Activated effector memory CD4-positive, alpha-beta T cell treated with anti-CD3 and anti-CD28 coated beads, Interleukin-2, amount 50 U/mL, for 16 hours (primary cell): ENCODE measurements at places on chromosomes 6 and 20.

GRCh38 chr20:62063981-62064769 lies 1.5 kb downstream of the TAF4 start:
- DNase-seq = peak; percentile 63

- no peak for DNase-seq
Measured at GRCh38 chr20:51700809-51701285, 67.3 kb downstream of the ATP9A start.

GRCh38 chr6:116278854-116279231 lies 887 bp downstream of the TSPYL1 start:
- DNase-seq = no peak

- no peak for DNase-seq
Measured at GRCh38 chr20:53555081-53555480, 38.6 kb downstream of the ZNF217 start.

DNA sequence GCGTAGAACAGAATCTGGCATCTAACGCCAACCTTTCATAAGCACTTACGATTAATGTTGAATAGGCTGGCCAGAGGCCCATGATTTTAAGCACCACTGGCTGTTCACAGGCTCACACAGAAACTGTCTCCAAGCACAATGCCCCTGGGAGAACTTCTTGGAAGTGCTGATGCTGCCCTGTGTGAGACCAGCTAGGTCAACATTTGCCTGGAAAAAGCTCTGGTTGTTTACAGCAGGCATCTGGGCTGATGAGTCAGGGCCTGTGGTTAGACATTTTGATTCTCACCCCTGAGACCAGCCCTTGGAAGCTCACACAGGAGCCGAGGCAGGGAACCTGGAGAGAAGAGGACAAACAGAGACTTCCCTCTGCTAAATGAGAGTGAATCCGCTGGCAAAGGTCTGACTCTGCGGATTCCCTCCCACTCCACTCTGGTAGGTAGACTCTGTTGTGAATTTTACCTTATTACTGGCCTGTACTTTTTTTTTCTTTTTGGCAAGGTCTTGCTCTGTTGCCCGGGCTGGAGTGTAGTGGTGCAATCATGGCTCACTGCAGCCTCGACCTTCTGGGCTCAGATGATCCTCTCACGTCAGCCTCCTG lies 6.8 kb upstream of the SULF2 start:
- no peak for DNase-seq

- no peak for DNase-seq
Measured at GRCh38 chr20:5168651-5169396, 42.0 kb downstream of the CDS2 start.

GRCh38 chr20:23034721-23035671 lies at the start of gene SSTR4:
TSS of gene SSTR4 (plus strand) at chr20:23035312. CDS start at chr20:23035484, 172 bp downstream.
- DNase-seq = no peak

DNA sequence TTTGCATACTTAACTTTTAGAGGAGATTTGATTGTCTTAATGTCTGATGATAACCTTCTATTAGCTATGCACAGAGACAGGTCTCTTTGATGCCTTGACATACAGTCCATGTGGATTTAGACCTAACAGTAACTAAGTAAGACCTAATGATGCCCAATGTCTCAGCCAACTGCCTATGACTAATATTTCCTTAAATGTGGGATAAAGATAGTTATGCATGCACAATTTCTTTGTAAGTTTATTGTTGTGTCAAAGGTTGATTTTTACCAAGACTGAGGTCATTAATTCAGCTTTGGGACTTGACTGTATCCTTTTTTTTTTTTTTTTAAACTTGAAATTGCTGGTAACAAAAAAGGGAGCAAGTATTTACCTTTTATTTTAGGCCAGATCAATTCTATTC lies 450.0 kb downstream of the HAO1 start:
- DNase-seq = no peak

GRCh38 chr6:136341967-136342366 lies 52.3 kb upstream of the BCLAF1 start:
- no peak for DNase-seq

DNA sequence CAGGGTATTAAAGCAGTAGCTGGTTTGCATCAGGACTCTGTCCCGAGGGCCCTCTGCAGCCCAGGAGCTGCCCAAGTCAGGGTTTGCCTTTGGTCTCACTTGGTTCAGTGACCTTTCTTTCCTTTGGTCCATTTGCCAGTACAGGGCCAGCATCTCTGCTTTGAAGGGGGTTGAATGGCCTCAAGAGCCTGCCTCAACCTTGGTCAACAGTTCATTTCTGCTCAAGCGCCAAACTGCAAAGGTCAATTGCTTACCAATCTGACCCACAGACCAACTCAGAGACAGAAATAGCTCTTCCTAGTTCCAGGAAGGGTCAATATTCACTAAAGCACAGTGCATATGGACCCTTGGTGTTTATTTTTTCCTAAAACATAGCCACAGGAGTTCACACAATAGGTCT lies 19.4 kb downstream of the VIP start:
- DNase-seq = no peak

GRCh38 chr6:62285612-62286469 lies at the start of gene KHDRBS2:
TSS of gene KHDRBS2 (minus strand) at chr6:62286225.
- DNase-seq = no peak

DNA sequence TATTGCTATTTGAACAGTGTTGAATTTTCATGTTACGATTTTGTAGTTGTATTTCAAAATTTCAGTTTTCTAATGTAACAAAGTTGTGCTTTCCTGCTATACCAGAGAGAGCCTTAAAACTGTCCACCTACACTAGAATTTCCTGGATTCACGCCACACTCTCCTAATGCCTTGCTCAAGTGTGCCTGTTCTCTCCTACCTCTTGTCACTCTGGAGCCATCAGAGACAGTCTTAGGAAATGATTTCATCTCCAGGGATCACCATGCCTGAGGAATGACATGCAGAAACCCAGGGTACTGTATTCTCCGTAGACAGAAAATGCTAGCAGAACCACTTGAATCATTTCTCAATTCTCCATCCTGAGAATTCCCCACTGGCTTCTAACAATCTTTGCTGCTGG lies 667.6 kb downstream of the KIF16B start:
- DNase-seq = no peak

GRCh38 chr6:163667372-163668060 lies 253.0 kb downstream of the QKI start:
- DNase-seq = no peak

GRCh38 chr6:1855890-1856289 lies 246.2 kb downstream of the FOXC1 start:
- DNase-seq = no peak

- DNase-seq = no peak
Measured at GRCh38 chr6:90645634-90646033, 58.8 kb upstream of the MAP3K7 start.

GRCh38 chr6:106442395-106442794 lies 81.9 kb downstream of the CRYBG1 start:
- DNase-seq = no peak

- no peak for DNase-seq
Measured at GRCh38 chr6:44041461-44042260, 85.6 kb downstream of the MRPL14 start.

GRCh38 chr6:14172562-14172961 lies 55.0 kb downstream of the CD83 start:
- DNase-seq = no peak

GRCh38 chr20:34871320-34871926 lies 1.2 kb downstream of the GGT7 start:
- DNase-seq = no peak

DNA sequence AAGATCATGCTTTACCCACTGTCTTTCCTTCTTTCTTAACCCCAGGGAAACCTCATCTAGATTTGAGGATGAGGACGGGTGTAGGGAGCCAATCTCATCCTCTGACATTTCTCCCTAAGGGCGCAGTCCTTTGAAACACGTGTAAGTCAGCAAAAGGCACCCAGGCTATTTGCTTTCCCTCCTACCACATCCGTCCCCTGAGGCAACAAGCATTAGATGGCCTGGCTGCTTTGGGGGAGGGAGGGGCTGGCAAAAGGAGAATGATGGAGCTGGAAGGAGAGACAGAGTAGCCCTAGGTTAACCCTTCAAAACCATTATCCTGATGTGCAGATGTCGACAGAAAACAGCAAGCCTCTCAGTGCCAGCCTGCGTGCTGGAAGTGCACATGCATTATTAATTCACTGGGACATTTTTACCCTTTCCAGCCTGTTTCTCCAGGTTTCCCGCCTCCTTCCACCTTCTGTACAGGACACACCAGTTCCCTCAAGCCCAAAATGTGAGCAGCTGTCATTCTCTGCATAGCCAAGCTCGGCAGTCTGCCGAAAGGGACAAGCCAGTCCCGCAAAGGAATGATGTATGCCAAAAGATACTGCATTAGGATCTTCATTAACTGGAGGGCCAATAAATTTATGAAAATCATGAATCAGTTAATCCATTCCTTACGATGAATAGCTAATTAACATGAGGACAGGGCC lies 547.2 kb downstream of the CD83 start:
- DNase-seq = no peak

DNA sequence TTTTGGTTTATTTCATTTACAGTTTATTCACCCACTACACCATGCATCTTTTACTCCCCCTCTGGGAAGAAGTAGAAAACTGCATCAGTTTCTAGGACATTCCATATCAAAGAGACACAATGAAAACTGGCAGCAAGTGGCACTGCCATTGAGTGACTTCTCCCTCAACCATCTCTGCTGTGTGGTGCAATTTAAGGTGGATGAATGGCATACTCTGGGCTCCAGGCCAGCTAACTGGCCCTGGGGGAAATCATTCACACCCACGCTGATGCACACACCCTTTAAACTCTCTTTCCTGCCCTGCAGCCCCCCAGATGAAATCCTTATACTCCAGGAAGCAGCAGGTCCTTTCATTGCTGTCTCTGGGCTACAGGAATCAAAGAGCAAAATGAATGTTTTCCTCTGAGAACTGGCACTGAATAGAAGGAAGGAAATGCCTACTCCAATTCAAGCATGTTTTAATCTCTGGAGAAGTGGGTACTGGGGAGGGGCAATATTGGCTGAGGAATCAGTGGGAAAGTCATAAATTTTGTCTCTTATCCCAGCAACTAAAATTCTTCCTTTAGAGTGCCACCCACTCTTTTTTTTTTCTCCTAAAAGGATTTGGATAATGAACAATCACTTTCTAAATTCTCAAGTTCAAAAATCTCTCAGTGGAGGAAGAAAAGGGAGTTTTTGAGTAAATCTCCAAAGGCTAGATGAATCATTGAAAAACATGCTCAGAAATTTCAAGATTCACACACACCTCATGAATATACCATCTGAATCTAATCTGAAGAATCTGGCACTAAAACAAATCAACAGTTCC lies 16.9 kb upstream of the RFPL4B start:
- DNase-seq = no peak

GRCh38 chr6:35087361-35088280 lies 53.5 kb downstream of the TCP11 start:
- no peak for DNase-seq

- DNase-seq = no peak
Measured at GRCh38 chr6:113102761-113103160, 754.4 kb upstream of the MARCKS start.

- DNase-seq = no peak
Measured at GRCh38 chr6:30928677-30929076, 3.3 kb downstream of the SFTA2 start.

DNA sequence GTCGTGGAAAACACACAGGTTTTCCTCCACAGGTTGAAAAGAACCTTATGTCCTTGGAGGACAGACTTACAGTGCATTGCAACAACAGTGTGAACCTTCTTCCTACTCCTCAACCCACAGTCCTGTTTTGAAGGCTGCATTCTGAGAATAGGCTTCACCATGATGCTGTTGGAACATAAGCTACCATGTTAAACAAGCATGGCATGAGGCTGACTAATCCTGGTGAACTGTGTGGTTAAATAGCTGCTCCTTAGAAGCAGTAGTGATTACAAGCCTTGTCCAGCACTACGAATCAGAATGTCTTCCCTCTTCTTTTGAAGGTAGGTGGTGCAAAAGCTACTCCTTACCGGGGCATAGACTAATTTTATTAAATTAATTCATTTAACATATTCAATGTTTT lies 368.5 kb upstream of the EPHA7 start:
- no peak for DNase-seq
